ENCODE measurements at places on chromosomes 11 and 22.
A peak's percentile ranks its signal among the peaks of the same experiment; 100 is the strongest.

- DNase-seq: no peak
These were observed 8.1 kb downstream of the P2RX6 start for GRCh38 chr22:21022955-21023614.

DNA sequence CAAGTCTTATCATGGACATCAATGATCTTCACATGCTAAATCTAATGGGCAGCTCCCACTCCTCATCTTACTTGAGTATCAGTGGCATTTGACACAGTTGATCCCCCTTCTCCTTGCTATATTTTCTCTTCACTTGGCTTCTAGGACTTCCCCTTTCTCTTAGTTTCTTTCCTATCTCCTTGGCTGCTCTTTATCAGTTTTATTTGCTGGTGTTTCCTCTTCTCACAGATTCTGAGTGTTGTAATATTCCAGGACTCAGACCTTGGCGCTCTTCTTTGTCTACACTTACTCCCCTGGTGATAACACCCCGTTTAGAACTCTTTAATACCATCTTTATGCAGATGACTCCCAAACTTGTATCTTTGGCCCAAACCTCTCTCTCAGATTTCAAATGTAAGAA lies 33.9 kb upstream of the RASSF10 start:
- DNase-seq: no peak

- no peak for DNase-seq
These were observed 28.4 kb downstream of the SUSD2 start for GRCh38 chr22:24209687-24210086.

GRCh38 chr11:111557425-111558111 lies 17.0 kb downstream of the LAYN start:
- no peak for DNase-seq

DNA sequence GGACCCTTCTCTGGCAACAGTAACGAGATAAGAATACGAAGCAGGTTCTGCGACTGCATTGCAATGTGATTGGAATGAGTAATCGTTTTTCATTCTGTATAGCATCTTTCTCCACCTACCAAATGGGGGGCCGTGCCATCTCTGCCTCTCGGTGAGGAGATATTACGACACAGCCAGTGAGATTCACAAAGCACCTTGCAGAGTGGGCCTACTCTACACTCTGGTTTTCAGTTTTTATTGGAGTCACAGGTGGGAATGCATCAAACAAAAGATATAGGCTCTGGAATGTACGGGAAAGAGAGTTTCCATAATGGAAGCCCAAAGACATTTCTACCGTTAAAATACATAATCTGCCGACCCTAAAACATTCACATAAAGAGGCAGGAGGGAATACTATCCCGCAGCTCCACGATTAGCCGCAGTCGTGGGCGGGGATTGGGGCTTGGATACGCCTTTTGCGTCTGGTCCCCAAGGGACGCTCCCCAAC lies 423 bp upstream of the RTN3 start:
- DNase-seq: no peak

DNA sequence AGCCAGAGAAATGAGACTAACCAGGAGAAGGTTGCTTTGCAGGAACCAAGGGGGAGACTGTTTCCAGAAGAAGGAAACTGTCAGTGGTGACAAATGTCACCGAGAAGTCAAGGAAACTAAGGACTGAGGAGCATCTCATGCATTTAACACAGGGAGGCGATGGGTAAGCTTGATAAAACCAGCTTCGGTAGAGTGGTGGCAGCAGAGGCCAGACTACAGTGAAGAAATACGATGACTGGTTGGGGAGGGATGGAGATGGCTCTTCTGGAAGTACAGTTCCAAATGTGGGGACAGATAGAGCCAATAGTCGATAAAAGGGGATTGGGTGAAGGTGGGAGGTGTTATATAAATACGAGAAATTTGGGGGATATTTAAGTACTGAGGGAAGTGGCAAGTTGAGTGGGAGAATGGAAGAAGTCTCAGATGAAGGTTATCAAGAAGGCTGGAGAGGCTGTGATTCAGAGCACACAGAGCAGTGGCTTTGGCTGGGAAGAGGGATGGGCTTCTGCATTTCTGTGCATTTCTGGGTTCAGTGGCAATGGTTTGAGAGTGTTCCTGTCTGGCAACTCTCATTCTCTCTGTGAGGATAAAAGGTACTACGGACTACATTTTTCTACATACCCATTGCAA lies 29.2 kb downstream of the SC5D start:
- DNase-seq: no peak

DNA sequence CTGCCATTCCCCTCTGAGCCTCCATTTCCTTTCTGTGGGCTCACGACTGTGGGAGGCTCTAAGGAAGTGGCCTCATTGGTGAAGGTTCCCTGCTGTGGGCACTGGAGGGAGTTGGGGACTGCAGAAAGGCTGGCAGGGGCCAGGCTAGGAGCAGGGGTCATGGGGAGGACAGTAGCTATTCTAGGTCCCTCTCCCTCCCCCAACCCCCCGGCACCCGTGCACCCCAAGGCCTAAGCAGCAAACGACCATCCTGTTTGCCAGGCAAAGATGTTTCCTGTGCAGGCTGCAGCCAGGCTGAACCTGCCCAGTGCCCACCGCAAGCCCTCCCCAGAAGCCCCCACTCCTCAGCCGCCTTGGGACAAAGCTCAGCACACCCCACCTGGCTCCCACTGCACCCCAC lies 189.4 kb downstream of the MN1 start:
- no peak for DNase-seq

- DNase-seq: no peak
These were observed 2.2 kb downstream of the PLEKHB1 start for GRCh38 chr11:73648571-73649046.

- no peak for DNase-seq
These were observed 78.3 kb downstream of the MICAL3 start for GRCh38 chr22:17945888-17946648.

GRCh38 chr11:36162006-36162882 lies 127.0 kb downstream of the COMMD9 start:
- DNase-seq: no peak

- no peak for DNase-seq
These were observed 10.6 kb upstream of the RELT start for GRCh38 chr11:73365352-73366264.

DNA sequence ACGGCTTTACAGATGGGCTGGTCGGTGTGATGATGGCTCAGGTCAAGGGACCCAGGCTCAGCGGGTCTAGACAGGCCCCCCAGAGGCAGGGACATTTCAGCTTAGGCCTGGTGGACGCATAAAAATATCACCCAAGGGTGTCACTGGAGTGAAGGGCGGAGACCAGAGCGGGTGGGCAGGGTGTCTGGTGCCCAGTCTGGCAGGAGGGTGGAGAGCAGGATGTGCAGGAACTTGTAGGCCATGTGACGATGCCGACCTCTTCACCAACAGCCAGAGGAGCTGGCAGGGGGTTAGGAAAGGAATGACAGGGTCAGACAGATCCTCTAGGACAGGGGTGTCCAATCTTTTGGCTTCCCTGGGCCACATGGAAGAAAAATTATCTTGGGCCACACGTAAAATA lies 4.5 kb downstream of the MAPK8IP1 start:
- DNase-seq: no peak

DNA sequence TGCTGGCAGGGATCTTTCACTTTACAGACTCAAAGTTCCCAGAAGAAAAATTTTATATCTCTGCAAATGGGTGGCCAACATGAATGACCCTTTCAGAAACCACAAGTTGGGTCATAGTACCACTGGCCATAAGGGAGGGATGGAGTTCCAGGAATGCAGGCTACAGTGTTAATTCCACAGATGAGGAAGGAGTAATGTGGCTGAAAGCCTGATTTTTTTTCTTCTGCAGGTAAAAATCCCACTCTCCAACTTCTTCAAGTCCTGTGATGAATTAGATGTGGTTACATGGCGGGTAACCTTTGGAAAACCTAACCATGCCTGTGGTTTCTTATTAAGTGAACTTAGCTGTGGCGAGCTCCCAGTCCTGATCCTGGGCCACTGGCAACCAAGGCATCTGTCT lies 103.2 kb downstream of the SLC1A2 start:
- DNase-seq: no peak

GRCh38 chr22:46613606-46614021 lies 6.6 kb upstream of the GRAMD4 start:
- no peak for DNase-seq

DNA sequence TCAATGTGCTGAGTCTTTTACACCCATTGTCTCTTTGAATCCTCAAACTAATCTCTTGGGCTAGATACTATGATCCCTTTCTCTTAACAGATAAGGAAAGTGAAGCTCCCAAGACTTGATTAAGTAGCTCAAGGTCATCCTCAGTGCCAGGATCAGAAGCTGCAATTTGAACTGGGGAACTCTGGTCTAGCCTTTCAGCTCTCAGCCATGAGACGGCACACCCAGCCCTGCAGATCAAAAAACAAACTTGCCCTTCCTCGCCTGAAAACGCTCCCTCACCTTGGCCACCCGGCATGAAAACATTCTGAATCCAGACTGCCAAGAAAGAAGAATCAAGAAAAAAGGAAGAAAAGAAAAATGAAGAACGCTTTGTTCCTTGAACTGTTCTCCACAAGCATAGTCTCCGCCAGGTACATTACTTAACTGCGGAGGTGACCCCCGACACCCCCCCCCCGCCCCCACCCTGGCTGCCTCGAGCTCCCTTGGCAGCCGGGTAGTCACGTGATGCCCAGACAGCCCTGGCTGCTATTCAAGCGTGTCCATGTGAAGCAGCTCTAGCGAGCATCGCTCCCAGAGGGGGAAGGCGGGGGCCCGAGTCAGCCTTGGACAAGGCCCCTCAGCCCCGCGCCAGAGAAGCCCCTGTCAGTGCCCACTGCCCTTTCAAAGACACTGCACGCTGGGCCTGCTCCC lies 451.2 kb downstream of the MIAT start:
- DNase-seq: peak; percentile 88

DNA sequence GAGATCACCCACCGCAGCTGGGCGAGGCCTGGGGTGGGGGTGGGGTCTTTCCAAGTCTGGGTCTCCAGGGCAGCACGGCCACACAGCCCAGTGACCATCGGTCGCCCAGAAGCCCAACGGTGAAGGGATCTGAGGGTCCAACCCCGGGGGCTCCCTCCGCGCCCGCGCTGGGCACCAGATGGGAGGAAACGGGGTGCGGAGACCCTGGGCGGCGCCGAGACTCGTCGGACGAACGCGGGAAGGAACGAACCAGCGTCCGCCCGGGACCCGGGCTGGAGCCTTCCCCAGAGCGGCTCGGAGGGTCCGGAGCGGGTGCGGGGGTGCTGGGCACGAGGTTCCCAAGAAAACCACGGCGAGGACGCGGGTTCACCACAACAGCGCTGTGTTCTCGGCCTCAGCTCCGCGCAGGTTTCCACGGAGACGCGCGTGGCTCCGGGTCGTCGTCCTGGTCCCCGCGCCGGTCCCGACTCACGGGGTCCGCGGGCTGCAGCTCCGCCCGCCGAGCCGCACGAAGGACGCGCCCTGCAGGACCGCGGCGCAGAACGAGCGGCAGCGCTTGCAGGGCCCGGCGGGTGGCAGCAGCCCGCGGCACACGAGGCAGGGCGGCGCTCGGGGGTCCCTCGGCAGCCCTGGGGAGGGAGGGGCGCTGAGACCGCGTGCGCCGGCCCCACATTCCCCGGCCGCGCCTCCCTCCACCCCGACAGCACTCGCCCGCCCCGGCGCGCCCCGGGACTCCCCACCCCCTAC lies 2.3 kb upstream of the IL17REL start:
- DNase-seq: no peak

DNA sequence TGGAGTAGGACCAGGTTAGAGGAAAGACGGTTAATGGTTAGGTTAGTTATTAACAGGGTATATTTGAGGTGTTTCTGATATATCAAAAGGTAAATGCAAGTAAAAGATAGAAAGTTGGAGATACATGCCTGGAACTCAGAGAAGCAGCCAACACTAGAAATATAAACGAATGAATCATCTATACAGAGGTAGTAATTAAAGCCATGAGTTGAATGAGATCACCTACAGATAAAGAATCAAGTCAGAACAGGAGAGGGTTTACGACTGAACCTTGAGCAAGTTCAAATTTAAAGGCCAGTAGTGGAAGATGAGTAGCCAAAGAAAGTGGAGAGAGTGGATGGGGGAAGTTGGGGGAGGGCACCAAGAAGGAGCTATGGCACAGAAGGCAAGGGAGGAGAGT lies 73.9 kb downstream of the SPON1 start:
- no peak for DNase-seq

GRCh38 chr22:37973271-37974170 lies 10.8 kb downstream of the SOX10 start:
- no peak for DNase-seq

DNA sequence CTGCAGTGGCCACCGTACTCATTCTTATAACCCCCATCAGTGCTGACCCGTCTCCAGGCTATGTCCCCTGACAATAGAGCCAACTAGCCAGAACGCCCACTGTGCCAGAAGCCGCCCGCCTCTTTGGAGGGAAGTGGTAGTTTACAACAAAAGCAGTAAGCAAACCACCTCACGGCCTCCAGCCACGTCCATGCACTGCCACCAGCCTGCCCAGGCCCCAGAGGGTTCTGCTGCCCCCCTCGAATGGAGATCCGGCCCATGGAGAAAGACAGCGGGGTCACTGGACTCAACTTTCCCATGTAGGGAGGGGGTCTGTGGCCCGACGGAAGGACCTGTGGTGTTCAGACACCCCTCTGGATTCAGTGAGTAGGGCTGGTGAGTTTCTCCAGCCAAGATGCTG lies 340.3 kb downstream of the CTTN start:
- no peak for DNase-seq

- no peak for DNase-seq
These were observed 19.2 kb upstream of the UPK3A start for GRCh38 chr22:45265535-45265934.

- DNase-seq: no peak
These were observed 6.7 kb upstream of the SYT7 start for GRCh38 chr11:61587541-61587941.

DNA sequence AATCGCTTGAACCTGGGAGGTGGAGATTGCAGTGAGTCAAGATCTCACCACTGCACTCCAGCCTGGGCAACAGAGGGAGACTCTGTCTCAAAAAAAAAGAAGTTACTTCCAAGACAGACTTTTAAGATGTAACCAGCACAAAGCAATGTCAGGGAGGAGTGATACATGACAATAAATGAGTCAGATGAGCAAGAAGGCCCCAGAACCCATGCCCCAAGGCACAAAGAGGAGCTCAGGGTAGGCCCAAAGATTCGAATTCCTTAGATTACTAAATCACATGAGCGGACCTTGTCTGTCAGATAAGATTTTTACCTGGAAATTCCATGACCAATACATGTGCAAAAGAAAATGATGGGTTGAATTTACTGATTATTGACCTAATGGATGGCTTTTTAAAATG lies 10.5 kb upstream of the JHY start:
- no peak for DNase-seq

Data from lower leg skin (tissue), 4 donors.